ENCODE measurements at places on chromosomes 7 and 10.

DNA sequence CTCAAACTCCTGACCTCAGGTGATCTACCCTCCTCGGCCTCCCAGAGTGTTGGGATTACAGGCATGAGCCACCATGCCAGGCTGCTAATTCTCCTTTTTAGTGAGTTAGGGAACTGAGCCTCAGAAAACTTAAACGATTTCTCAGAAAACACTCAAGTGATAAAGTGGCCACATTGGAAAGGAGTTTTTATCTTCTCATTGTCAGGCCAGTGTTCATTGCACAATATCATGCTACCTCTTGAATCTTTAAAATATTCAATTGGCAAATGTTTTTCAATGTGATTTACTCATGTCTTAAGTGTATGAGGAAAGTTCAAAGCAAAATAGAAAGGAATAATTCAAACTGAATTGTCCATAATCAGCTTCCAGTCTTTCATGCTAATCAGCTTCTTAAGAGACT, 80.7 kb downstream of the ITGB8 start:
- DNase-seq, result no peak

- DNase-seq, result no peak
Measured at GRCh38 chr7:158966780-158967390, 110.5 kb downstream of the DYNC2I1 start.

- no peak for DNase-seq
Measured at GRCh38 chr10:106181501-106181900, 983.0 kb downstream of the SORCS1 start.

- no peak for DNase-seq
Measured at GRCh38 chr10:128887856-128888255, 579.2 kb upstream of the MGMT start.

- no peak for DNase-seq
Measured at GRCh38 chr7:148241700-148242293, 348.8 kb upstream of the C7orf33 start.

GRCh38 chr7:159096736-159097581, 47.7 kb downstream of the VIPR2 start:
- DNase-seq, result no peak

- no peak for DNase-seq
Measured at GRCh38 chr7:155797262-155798250, 14.7 kb downstream of the SHH start.
